ENCODE measurements at places on chromosomes 13 and 19.

DNA sequence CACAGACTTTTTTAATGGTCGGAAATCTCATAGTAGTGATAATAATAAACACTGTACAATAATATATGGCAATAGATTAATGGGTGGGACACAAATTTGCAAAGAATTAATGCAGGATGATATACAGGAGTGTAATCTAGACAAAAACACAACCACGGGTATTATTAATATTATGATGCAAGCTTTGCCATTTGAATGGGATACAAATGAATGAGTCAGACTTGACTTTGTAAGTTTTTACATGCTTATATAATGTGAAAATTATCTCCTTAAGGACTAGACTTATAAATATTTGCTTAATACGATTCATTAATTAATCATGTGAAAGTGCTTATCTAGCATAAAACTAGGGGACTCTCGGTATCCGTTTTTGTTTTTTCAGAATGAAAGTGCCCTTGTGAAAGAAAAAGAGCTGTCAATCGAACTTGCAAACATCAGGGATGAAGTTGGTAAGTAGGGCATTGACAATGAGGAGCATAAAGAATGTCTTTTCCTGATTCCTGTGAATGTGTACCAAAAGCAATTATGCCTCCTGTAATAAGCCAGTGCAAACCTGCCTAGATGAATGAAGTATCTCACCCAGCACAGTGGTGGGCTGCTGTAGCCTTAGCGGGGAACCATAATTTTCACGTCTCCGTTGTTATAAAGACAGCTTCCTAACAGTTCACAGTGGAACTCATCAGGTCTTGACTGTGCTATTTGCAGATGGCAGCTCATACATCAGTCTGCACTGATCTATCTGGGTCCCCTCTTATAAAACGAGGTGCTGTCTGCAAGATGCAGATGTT lies 155.7 kb downstream of the SLC7A1 start:
- no peak for DNase-seq

DNA sequence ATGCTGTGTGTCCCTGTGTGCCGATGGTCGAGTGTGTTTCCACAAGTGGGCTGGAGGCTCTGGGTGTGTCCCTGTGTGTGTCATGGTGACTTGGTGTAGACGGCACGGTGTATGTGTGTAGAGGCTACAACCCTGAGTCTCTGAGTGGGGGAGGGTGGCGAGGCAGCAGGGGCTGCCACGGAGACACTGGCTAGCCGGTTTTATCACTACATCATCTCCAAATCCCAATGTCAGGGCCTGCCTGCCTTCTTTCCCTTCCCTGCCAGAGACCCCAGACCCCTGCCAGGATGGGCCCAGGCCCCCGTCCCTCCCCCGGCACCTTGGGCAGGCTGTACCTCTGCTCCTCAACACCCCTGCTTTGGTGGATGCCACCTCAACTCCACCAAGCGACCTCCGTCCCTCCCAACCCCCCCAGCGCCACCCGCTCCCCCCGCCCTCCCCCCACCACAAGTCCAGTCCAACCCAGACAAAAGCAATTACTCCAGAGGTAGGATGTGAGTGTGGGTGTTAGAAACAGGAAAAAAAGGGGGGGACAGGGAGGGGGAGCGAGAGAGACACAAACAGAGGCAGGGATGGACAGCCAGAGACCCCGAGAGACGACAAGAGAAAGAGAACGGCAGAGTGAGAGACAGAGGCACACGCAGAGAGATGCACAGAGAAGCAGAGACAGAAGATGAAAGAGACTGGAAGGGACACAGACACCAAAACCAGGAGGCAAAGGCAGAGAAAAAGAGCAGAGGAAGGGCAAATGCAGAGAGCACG lies 21.6 kb upstream of the POU2F2 start:
- no peak for DNase-seq

DNA sequence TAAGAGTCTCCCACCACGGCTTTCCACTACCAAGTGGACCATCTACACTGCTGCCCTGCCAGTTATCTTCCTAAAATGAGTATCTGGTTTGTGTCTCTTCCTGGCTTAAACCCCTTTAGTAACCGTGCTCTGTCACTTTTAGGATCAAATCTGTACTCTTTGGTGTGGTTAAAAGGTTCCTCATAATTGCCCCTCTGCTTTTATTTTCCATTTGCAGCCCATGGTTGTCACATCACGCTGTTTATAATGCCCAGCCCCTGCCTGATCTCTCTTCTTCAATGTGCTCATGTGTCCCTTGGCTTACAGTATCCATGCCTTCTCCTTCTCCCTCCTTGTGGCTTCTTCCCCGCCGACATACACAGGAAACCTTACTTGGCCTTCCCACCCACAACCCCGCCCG lies 100.1 kb downstream of the DGKH start:
- DNase-seq: no peak

GRCh38 chr19:23474172-23474571 lies 78.9 kb upstream of the ZNF91 start:
- DNase-seq: no peak

GRCh38 chr13:52846567-52847321 lies 1.7 kb downstream of the PCDH8 start:
- peak; percentile 47 for DNase-seq

GRCh38 chr19:54302257-54302656 lies 10.7 kb downstream of the LILRA5 start:
- DNase-seq: no peak

GRCh38 chr13:67752759-67753158 lies 522.6 kb upstream of the PCDH9 start:
- DNase-seq: no peak

GRCh38 chr19:47210689-47211316 lies 20.2 kb downstream of the BBC3 start:
- peak; percentile 64 for DNase-seq

DNA sequence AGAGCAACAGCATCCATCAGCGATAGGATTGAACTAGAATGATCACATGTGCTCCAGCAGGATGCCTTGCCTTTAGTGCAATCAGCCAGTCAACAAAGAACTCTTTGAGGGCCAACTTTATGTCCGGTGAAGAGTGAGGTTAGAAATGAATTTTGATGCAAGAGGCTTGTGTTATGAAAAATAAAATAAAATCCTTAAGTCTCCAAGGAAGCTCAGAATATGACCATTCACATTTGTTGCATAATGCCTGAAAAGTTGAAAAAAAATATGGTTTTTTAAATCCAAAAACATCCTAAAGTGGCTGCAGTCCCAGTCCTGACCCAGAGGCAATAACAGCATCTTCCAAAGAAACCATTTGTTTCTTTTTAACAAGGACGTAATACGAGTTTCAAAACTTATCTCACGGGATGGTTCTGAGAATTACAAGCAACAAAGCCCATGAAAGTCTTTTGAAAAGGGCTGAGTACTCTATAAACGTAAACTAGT lies 61.3 kb downstream of the DCLK1 start:
- DNase-seq: no peak

DNA sequence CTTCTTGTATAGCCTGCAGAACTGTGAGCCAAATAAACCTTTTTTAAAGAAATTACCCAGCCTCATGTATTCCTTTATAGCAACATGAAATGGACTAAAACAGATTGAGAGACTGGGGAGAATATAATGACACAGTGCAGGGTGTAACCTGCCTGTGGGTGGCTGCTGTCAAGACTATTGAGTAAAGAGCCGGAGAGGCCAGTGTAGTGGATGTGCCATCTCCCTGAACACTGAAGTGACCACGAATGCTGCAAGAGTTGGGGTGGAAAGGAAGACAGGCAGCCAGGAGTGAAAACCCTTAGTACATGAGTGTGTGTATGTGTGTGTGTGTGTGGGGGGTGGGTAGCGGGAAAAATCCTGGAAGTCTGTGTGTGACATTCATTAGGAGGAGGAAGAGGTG lies 55.2 kb upstream of the FLT1 start:
- DNase-seq: no peak

DNA sequence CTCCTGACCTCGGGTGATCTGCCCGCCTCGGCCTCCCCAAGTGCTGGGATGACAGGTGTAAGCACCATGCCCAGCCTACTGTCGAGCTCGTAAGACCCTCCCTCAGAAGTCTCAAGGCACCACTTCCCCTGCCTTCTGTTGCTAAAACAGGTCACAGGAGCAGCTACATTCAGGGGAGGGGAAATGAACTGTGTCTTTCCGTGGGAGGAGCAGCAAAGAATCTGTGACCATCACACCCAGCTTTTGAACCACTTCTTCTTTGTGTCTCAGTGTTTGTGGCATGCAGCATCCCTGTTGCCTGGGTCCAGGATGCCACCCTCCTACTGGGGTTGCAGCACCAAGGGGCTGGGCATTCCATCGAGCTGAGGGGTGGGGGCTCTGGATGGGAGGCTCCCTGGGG lies 7.7 kb upstream of the CSNK1G2 start:
- DNase-seq: no peak

DNA sequence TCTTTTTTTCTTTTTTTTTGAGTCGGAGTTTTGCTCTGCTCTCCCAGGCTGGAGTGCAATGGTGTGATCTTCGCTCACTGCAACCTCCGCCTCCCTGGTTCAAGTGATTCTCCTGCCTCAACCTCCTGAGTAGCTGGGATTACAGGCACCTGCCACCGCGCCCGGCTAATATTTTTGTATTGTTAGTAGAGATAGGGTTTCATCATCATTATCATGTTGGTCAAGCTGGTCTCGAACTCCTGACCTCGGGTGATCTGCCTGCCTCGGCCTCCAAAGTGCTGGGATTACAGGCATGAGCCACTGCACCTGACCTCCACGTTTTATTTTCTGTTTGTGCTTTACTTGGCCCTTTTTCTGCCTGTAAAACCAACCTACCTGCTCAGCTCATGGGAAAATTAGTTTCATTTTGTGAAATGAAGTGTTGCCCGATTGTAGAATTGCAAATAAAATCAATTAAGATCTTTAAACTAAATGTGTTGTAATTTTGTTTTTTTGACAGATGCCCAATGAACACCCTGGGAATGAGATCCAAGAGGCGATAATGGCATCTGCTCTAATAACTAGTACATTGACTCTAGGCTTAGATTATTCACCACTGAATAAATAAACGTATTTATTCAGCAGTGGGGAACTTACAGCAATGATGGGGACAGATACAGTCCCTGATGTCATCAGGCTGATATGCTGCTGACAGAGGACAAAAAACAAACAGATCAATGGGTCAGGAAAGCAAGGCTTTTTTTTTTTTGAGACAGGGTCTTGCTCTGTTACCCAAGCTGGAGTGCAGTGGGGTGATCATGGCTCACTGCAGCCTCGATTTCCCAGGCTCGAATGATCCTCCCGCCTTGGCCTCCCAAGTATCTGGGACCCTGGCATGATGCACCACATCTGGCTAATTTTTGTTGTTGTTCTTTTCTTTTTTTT lies 2.2 kb upstream of the RAB11B start:
- no peak for DNase-seq

- DNase-seq: no peak
These were observed 152.7 kb downstream of the TNFRSF19 start for GRCh38 chr13:23722726-23723453.

- DNase-seq: no peak
These were observed 302.9 kb downstream of the ITGBL1 start for GRCh38 chr13:101755228-101755887.

- no peak for DNase-seq
These were observed 31.2 kb upstream of the KLF2 start for GRCh38 chr19:16293118-16294091.

- no peak for DNase-seq
These were observed 9.0 kb downstream of the CIB3 start for GRCh38 chr19:16164222-16164890.

- no peak for DNase-seq
These were observed 3.7 kb upstream of the ZNF415 start for GRCh38 chr19:53136432-53136831.

GRCh38 chr19:15666883-15667282 lies 6.0 kb upstream of the CYP4F12 start:
- DNase-seq: no peak

DNA sequence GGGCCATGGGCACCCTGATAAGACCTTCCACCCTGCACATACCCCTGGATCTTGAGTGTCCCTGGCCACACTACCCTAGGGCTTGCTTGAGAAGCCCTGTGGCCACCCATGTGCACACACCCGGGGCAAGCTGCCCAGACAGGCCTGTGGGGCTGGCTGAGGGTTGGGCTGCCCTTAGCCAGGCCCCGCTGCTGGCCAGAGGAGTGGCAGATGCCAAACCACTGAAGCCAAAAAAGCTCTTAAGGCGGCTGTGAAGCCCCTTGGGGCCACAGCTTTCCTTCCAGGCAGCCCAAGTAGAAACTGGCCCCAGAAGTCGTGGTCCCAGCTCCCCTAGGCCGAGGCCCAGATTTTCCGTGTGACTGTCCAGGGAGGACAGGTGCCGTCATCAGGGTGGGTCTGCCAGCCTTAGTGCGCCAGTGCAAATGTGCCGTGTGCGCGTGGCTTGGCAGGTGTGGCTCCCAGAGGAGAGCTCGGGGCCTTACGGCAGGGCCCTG lies 14.8 kb downstream of the CEBPG start:
- DNase-seq: no peak

GRCh38 chr13:76385586-76385985 lies 500.6 kb downstream of the KCTD12 start:
- no peak for DNase-seq

GRCh38 chr13:111872475-111873150 lies 194.3 kb upstream of the SOX1 start:
- DNase-seq: no peak

DNA sequence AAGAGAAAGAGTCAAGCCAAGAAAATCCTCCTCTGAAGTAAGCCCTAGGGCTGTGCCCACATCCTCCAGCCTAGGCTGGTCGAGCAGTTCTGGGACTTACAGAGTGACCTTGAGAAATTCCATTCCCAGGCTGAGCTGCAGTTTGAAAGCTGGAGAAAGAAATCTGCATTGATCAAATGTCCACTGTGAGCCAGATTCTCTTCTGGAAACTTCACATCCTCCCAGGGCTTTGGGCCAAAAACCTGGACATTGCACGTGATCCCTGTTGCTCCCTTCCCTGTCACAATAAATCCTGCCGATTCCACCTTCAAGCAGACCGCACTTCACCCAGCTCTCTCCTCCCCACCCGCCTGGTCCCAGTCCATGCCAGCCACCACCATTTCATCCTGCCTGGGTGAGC lies 15.7 kb downstream of the TMEM143 start:
- no peak for DNase-seq

GRCh38 chr13:58056426-58056825 lies 424.9 kb downstream of the PCDH17 start:
- no peak for DNase-seq

DNA sequence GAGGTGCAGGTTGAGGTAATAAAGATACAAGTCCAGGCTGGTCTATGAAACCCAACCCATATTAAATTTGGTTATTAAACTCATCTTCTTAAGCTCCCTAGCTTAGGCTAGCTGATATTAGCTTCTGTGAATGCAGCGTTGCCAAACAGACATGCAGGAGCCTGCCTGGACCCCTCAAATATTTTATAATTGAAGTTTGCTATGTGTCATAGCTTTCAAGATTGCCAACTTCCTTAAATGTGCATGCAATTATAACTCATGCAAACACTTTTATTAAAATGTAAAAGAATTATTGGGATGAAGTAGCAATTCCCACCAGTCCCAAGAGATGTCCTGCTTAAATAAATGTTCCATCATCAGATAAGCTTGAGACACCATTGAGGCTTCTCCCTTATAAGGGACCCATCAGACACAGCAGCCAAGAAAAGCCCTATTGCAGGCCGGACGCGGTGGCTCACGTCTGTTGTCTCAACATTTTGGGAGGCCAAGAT lies 51.3 kb downstream of the MBNL2 start:
- no peak for DNase-seq

All from T-helper 2 cell treated with Interferon-gamma antibody and Interleukin-4, amounts not matched to agents 5 μg/mL and 100 μg/mL, for 36 hours (primary cell).